ENCODE measurements at places on chromosomes 5 and 9.

- DNase-seq: no peak
Measured at GRCh38 chr5:174872271-174872670, 147.9 kb downstream of the MSX2 start.

DNA sequence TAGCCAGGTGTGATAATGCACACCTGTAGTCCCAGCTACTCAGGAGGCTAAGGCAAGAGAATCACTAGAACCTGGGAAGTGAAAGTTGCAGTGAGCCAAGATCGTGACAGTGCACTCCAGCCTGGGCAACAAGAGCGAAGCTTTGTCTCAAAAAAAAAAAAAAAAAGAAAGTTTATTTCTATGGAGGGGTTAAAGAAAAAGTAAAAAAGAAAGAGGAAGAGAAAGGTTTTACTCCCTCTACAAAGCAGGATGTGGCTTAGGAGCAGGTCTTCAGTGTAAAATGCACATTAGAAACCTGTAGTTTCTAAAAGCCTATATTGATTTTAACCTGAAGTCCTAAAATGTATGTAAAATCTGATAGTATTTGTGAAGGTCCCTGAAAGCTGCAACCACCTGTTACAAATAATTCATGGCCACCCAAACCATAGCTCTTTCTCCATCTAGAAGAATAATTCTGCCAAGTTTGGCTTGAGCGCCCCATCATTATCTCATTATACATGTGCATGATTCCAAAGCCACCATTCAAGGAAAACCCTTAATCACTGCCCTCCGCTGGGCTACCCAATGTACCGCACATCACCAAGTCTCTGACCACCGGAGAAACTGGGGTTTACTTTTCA, 3.4 kb downstream of the FNBP1 start:
- DNase-seq: no peak

GRCh38 chr9:89892920-89893319, 288.1 kb downstream of the GADD45G start:
- no peak for DNase-seq

DNA sequence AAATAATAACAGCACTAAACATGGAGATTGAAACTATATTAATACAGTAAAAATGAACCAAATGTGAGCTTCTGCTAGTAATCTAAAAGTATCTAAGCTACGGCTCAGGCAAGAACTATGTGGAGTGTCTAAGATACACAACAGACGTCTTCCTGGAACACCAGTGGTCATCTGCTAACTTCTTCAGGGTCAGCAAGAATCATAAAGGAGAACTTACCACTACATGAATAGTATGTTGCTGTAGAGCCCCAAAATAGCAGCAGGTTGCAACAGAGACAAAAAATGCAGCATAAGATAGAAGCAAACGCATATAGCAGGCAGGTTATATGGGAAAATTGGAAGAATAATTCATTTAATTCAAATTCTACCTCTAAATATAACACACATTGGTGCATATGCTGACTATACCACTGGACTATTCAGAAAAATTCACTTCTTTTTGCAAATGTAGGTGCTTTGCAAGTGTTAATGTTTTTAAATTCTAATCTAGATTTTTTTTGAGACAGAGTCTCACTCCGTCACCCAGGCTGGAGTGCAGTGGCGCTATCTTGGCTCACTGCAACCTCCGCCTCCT, 27.1 kb downstream of the DCTN4 start:
- no peak for DNase-seq

DNA sequence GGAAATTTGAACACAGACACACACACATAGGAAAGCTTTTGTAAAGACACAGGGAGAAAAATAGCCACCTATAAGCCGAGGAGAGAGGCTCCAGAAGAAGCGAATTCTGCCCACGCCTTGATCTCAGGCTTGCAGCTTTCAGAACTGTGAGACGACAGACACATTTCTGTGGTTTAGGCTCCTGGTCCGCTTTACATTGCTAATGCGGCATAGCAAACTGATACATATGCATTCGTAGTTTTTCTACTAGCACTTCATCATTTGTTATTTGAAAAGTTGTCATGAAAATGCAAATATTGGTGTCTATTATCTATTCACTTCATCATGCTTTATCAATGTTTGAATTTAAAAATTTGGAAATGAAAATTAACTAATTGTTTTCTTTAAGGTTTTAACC, 674.9 kb downstream of the SEMA5A start:
- no peak for DNase-seq

- no peak for DNase-seq
Measured at GRCh38 chr5:511476-511875, 12.8 kb downstream of the SLC9A3 start.

DNA sequence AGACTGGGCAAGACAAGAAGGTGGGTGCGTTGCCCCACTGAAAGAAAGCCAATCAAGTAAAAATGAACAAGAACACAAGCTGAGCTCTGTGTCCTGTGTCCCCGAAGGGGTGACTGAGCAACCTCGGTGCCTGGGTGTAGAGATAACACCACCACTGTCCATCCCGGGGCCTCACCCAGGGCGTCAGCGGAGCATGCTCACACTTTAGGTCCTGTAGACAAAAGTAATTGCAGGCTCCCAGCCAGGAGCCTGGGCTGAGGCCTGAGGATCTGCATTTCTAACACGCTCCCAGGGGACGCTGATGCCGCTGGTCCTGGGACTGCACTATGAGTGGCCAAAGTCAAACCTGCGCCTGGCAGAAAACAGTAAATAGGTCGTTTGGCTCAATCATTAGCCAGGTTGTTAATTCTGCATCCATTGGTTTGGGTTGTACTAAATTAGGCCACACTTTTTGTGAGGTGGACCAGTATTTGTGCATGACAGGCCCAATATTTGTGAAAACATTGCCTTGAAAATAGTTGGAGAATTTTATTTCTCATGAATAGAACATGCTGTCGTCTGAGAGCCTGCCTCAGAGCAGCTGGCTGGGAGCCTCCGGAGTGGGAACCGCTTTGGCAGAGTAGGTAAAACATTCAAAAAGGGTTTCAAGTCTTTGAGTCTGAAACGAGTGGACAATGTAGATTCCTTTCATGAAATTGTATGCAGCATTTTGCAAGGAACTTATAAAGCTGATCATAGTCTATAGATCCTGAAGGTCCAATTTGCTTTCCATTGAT, 38.3 kb downstream of the ANKRD33B start:
- DNase-seq: no peak

GRCh38 chr9:137836831-137837241, 40.7 kb upstream of the CACNA1B start:
- no peak for DNase-seq

- peak; percentile 71 for DNase-seq
Measured at GRCh38 chr9:35748858-35749514, at the start of the genes GBA2 and RGP1. TSS of gene GBA2 (minus strand) at chr9:35749228. CDS start at chr9:35748704, 524 bp downstream. TSS of gene RGP1 (plus strand) at chr9:35749287. CDS start at chr9:35749756, 469 bp downstream.

DNA sequence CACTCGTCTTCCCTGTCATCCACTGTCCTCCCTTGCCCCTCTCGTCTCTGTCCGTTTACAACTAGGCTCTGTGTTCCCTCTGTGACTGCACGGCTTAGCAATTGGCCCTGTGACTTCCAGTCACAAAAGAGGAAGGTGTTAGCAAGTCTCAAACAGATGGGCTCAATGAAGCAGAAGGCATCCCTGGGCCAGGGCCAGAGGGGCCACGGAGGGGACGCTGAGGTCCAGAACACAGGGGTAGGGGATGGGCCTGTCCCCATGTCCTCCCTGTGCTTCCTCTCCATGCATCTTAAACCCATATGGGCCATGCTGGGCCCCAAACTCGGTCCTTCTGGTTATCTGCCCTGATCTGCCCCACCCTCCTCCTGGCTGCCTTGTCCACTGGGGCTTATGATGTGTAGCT, at the start of gene CD72:
CD72 (minus strand) TSS at position 89 of the 403 bp plus-strand sequence. CDS start 110 bp downstream, outside the sequence.
- DNase-seq: no peak

DNA sequence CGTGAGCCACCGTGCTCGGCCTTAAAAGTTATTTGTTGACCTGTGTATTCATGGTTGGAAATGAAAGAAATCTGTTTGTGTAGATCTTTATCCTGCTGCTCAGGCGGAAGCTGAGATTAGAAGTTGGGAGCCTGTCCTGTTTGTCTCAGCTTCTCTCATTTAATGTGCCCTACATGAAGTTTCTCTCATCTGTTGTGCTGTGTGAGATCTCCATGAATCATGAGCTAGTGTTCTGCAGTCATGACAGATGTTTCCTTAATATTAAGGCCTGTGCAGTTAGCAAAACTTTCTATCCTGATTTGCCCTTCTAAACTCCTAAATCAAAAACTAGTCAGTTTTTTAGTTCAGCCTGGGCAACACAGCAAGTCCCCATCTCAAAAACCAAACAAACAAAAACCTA, 59.5 kb downstream of the FAM78A start:
- DNase-seq: no peak

GRCh38 chr9:13020146-13021040, 245.6 kb downstream of the LURAP1L start:
- no peak for DNase-seq

DNA sequence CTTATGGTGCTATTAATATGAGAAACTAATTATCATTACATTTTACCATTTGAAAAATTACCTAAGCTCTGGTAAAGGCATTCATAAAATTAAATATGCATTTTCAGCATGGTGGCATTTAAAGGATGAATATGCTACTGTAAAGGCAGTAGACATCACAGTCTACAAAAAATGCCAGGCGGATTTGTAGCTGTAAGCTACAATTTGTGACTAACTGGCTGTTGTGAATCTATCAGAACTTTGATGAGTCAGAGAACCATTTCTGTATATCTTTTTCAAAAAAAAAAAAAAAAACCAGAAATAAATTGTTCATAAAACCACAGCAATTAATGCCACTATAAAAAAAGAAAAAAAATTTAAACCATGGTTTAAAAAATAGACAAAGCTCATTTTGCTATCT, 186.3 kb downstream of the NFIB start:
- DNase-seq: no peak

- DNase-seq: no peak
Measured at GRCh38 chr9:137224830-137225694, at the start of gene CYSRT1. TSS of gene CYSRT1 (plus strand) at chr9:137225174. CDS start at chr9:137225622, 448 bp downstream.

GRCh38 chr5:14417276-14417730, 164.3 kb upstream of the OTULINL start:
- no peak for DNase-seq

- DNase-seq: no peak
Measured at GRCh38 chr9:4604678-4605095, 57.4 kb upstream of the PLPP6 start.

- no peak for DNase-seq
Measured at GRCh38 chr5:143281226-143281625, 122.3 kb downstream of the NR3C1 start.

- DNase-seq: no peak
Measured at GRCh38 chr5:140570058-140570457, 5.4 kb downstream of the SLC35A4 start.

DNA sequence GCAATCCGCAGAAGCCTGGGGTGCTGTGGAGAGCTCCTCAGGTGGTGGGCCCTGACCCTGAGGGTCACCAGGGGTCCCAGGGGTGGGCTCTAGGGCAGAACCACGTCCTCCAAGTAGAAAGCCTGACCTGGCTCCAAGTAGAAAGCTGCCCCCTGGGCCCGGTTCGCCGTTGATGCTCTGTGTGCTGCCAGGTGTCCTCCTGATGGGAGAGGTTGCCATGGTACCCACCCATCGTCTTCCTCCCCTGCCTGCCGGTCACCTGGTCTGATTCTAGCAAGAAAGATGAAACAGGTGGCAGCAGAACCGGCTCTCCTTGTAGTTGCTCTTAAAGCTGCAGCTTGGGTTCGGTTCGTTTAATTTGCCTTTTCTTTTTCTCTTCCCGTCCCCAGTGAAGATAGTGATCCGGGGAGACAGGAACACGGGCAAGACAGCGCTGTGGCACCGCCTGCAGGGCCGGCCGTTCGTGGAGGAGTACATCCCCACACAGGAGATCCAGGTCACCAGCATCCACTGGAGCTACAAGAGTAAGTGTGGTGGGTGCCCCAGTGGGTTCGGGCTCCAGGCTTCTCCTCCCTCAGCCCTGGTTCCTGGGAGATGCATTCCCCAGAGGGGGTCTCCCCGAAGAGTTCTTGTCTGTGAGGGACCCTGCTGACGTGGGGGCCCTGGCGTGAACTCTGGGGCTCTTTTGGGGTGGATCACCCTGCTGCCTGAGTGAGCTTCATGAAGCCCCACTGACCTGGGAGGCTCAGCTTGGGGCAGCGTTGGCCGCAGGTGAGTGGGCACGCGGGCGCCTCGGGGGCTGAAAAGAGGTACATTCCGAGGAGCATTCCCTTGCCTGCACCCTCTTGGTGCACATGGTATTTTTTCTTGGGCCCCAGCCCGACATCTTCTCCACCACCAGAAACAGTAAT, 15.6 kb downstream of the RABL6 start:
- DNase-seq: no peak

GRCh38 chr9:36818965-36819870, 214.8 kb downstream of the PAX5 start:
- DNase-seq: peak; percentile 56

DNA sequence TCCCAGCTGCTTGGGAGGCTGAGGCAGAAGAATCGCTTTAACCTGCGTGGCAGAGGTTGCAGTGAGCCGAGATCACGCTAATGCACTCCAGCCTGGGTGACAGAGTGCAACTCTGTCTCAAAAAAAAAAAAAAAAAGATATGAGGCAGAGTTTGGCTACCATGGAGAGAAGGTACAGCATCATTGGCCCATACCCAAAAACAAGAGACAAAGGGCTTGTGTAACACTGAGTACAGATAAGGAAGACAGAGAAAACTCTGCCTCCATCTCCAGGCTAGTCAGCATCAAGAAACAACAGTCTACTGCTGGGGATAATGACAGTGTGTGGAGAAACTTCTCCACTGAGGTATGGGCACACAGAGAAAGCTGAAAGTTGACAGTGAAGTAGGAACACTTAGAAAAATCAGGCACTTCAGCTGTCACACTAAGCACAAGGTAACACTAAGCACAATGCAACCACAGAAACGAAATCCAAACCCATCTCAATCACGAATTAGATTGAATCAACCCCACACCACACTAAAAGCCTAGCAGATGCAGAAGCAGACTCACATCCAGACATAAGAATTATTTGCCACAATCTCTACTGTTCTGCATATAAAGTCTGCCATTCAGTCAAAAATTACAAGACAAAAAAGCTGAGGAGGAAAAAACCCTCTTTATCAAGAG, 10.5 kb downstream of the PJA2 start:
- DNase-seq: no peak

DNA sequence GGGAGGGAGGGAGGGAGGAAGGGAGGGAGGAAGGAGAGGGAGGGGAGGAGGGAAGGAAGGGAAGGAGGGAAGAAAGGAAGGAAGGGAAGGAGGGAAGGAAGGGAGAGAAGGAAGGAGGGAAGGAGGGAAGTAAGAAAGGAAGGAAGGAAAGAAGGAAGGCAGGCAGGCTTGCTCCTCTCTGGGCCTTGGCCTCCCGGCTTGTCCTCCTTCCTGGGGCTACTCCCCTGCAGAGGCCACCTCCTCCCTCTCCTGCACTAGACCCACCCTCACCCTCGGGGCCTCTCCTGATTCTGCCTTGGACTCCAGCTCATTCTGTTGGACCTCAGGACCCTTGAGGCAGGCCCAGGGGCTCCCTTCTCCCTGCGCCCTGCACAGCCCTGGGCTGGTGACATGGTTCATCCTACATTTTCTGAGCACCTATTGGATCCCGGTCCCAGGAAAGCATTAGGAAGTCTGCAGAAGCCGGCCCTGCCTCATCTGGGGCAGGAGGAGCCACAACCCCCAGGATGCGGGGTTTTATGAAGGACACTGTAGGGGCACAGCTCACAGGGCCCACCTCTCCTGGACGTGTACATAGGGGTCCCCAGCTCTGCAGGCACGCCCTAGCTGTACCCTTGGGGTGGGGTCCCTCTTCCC, 23.0 kb downstream of the LHX3 start:
- no peak for DNase-seq
